ENCODE measurements at places on chromosomes 13 and 19. TPM values are rescaled to one million over a fixed set of nuclear protein-coding genes. Genes with fewer than 3 reads are reported as not detected.

GRCh38 chr13:84570831-84571230 lies 688.6 kb upstream of the SLITRK1 start:
- no peak for DNase-seq

- DNase-seq, result no peak
These were observed 25.8 kb downstream of the EPN1 start for GRCh38 chr19:55700813-55701212.

DNA sequence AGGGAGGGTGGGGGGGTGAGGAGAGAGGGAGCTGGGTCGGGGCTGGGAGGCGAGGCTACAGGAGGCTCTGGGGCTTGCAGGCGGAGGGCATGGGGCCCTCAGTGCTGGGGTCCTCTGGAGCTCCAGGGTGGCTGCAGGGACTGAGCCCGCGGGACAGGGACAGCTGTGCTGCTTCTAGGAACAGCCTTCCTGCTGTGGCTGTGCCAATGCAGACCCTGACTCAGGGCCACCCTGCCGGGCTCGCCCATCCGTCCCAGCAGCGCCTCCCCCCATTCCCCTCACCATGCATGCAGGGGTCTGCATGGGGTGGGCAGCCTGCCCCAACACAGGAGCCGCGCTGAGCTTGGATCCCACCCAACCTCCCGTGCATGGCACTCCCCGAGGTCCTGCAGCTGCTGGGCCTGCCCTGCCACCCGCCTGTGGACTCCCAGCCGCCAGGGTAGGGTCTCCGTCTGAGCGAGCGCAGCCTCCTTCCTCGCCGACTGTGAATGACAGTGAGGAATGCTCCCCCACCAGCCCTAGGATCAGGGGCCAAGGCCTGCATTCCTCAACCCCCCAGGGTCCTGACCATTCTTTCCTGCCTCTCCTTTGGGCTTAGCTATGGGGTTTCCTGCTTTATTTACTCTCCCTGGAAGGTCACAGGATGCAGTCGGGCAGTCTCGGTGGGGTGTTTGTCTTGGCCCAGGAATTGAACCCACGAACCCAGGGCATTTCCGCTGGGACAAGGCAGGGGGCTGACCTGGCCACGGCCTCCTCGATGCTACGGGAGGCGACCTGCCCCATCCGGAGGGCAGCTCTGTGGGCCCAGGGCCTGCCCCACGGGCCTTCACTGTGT lies 23.4 kb downstream of the CEBPG start:
- DNase-seq, result no peak

GRCh38 chr13:80973721-80974120 lies 632.8 kb upstream of the SPRY2 start:
- no peak for DNase-seq

GRCh38 chr19:3720349-3720917 lies 12.2 kb downstream of the TJP3 start:
- no peak for DNase-seq

- DNase-seq, result no peak
These were observed 119.7 kb upstream of the SPATA13 start for GRCh38 chr13:24040835-24041234.

DNA sequence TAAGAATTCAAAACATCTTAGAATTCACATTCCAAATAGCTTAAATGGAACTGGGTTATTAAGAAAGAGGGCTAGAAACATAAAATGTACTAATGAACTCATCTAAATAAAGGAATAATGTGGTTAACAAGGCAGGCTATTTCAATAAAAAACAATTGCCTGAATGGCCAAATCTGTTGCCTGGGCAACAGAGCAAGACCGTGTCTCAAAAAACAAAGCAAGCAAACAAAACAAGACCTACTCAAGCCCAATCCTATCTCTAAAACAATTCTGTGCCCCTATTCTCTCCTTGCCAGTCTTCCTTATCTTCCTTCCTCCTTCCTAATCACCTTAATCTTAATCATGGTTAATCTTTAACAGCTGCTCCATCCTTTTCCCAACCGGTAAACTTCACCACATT lies 12.1 kb downstream of the IGFL1 start:
- no peak for DNase-seq

DNA sequence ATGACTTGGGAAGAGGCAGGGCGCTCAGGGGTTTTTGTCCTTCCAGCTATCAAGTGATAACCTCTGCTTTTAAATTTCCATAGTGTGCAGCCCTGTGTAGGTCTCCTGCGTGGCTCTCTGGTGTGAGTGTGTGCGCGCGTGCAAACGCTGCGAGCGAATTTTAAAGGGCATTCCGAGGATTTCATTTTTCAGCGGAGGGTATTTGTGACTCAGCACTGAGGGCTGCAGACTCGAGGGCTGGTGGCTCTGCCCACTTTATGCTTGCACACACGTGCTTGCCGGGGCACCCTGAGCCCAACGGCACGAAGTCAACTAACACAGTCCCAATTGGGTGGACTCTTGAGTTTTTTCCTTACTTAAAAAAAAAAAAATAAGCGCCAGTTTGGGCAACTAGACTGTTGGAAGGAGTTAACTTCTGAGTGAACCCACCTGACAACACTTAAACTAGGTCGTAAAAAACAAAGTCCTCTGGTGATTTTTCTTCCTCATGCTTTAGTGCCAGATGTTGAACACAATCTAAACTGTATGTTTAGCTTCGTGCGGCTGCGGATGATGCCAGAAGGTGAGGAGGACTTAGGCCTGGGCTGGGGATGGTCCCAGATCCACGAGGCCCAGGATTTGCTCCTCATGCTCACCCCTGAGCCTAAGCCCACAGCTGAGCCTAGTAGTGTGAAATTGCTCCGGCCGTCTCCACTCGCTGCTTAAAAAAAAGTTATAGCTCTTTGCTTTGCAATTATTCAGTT lies 2.1 kb downstream of the FGF9 start:
- DNase-seq, result no peak

GRCh38 chr13:34757441-34757840 lies 184.6 kb upstream of the NBEA start:
- no peak for DNase-seq

DNA sequence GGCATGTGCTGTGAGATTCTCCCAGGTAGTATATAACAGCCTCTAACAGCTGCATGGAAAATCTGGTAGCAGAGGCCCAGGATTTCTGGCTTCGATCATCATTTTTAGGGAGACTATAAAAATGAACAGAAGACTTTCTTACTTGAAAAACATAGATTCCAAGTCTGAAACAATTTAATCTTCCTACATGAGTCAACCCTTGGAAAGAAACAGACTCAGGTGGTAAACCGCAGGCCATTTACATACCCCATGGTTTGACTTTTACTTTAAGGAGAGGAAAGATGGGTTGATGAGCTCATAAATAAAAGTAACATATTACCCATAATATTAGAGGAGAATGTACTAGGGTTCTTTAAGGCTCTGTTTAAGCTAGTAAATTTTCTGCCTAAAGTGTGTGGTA lies 121.6 kb downstream of the CYSLTR2 start:
- DNase-seq, result no peak

Gene PNMA8A
- not detected for total RNA-seq

Gene SLC10A2
- total RNA-seq, result not detected

Gene SBSN
- total RNA-seq, result 0.39 TPM

All from Panc1 (cell line).